NCI-H510A treated with DMSO at 0.1 percent for 48 hours (cell line): ENCODE measurements at places on chromosomes 11 and 22.

DNA sequence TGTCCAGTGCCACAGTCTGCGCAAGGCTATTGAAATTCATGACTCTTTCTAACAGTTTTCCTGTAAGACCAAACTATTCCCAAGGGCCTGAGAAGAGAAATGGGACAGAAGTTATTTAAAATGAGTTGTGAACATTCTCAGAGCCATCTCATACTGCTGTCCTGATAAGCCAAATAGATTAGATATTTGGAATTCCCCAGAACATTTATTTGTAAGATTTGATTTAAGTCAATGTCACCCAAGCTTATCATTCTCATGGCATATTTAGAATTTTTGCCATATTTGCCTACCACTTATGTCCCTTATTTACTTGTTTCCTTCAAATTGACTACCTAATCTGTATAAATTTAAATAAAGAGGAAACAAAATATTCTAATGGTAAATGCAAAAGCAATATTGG, 82.4 kb downstream of the NAV2 start:
- no peak for DNase-seq

DNA sequence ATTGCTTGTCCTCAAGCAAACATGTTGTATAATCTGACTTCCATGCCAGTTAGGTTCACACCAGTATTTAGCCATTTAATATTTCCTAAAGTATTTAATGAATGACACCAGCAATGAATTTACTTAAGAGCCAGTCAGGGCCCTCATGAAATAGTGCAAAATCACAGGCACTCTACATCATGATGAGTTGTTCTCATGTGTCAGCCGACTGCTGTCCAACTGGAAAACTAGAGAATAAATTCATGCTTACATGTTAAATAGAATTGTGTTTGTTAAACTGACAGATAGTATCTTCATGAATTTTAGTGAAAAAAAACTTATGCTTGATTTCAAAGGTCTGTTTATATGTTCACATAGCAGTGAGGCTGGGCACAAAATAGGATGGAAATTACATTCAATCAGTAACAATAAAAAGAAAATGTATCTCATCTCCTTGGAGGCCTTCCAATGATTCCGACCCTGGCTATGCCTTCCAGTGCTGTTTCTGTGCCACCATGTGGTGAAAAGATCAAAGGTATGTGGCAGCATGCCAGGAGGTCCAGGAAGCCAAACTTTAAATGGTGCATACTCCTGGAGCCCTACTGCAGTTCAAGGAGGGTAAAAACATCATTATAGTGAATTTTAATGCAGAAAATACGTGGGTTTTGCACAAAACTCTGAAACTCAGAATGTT, 45.2 kb downstream of the CTSC start:
- DNase-seq, result no peak

GRCh38 chr11:107385361-107385981, 72.2 kb downstream of the CWF19L2 start:
- DNase-seq, result no peak

DNA sequence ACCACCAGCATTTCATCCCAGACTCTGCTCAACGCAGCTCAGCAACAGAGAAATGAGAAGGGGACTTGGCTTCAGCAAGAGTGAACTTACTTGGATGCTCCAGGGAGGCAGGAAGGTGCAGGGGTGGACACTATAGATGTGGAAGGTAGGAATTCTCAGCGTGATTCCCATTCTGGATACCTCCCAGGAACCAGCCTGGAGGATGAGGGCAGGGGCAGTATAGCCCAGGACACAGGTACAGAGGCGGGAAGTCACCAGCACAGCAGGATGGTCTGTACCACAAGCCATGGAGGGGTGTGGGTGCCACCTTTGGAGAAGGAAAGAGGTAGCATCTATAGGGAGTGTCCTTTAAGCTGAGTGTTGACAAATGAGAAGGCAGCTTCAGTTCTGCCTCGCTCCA, 1275.2 kb downstream of the TBC1D22A start:
- DNase-seq, result no peak

GRCh38 chr22:37079668-37080171, 28.2 kb downstream of the KCTD17 start:
- no peak for DNase-seq

DNA sequence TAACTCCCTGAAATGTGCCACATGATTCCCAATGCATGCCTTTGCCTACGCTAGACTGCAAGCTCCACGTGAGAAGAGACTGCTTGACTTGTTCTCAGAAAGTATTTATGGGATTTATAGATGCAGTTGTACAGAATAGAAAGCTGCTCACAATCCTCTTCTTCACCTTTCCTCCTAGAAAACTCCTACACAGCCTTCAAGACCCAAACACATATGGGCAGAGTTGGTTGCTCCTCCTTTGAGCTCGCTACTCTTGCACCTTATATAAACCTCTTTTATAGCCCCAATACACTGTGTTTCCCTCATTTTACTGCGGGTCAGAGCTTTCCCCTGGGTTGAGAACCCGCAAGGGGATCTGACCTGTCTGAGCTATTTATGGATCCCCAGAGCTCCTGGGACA, 16.4 kb downstream of the C1QTNF6 start:
- DNase-seq, result no peak
